ENCODE measurements at places on chromosomes 7 and 10. TPM values are rescaled to one million over a fixed set of nuclear protein-coding genes. Genes with fewer than 3 reads are reported as not detected.

CPA2 gene
- not detected for total RNA-seq

DNA sequence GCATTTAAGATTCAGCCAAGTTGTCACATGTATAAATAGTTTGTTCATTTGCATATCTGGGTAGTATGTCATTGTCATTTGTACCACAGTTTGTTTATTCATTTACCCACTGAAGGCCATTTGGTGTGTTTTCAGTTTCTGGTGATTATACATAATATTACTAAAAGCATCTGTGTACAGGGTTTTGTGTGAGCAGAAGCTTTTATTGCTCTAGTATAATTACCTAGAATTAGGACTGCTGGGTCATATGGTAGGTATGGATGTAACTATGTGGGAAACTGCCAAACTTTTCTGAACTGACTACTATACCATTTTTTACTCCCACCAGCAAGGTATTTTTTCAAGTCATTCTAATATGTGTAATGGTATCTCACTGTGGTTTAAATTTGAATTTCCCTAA is 584.0 kb upstream of the GHITM start:
- DNase-seq: no peak

DNA sequence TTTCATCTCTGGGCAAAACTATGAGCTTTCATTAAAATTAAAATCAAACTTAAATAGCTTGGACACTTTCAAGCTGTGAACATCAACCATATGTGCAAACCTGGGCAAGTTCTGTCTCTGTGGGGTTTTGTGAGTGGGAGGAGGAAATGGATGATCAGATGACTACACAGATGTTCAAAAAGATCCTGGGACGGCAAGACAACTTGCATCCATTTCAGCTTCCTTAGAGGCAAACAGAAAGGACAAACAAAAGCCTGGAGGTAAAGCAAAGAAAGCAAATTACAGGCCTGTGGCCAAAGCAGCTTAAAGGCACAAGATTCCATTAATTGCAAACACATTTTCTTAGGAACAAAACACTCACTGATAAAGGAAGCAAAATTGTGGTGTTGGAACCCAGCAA is 222.2 kb downstream of the NEBL start:
- no peak for DNase-seq

DNA sequence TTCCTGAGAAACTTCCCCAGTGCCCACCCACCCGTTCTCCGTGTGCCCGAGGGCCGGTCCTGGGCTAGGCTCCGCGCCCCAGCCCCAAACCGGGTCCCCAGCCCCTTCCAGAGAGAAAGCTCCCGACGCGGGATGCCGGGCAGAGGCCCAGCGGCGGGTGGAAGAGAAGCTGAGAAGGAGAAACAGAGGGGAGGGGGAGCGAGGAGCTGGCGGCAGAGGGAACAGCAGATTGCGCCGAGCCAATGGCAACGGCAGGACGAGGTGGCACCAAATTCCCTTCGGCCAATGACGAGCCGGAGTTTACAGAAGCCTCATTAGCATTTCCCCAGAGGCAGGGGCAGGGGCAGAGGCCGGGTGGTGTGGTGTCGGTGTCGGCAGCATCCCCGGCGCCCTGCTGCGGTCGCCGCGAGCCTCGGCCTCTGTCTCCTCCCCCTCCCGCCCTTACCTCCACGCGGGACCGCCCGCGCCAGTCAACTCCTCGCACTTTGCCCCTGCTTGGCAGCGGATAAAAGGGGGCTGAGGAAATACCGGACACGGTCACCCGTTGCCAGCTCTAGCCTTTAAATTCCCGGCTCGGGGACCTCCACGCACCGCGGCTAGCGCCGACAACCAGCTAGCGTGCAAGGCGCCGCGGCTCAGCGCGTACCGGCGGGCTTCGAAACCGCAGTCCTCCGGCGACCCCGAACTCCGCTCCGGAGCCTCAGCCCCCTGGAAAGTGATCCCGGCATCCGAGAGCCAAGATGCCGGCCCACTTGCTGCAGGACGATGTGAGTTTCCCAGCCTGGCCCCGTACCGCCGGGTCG is at the start of gene SCD:
SCD (plus strand) TSS at position 469 of the 803 bp plus-strand sequence; CDS start at position 741, 272 bp downstream.
- DNase-seq: peak; percentile 95

CYP2C19 gene
- not detected for total RNA-seq

DNA sequence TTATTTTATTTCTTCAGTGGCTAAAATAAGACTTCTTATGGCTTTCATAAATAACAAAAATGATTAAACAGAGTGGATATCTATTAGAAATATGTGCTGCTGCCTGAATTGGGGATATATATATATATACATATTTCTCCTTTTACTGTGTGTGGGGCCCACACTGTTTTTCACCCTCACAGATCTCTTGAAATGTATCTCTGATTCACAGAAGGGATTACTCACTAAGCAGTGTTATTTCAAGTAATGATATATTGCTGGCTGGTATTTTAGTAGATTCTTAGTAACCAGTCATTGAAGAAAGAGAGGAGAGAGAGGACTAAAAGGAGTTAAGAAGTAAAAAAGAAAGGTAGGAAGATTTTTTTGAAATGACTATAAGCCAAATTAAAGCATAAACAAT is 308.6 kb upstream of the NRP1 start:
- DNase-seq: no peak

DNA sequence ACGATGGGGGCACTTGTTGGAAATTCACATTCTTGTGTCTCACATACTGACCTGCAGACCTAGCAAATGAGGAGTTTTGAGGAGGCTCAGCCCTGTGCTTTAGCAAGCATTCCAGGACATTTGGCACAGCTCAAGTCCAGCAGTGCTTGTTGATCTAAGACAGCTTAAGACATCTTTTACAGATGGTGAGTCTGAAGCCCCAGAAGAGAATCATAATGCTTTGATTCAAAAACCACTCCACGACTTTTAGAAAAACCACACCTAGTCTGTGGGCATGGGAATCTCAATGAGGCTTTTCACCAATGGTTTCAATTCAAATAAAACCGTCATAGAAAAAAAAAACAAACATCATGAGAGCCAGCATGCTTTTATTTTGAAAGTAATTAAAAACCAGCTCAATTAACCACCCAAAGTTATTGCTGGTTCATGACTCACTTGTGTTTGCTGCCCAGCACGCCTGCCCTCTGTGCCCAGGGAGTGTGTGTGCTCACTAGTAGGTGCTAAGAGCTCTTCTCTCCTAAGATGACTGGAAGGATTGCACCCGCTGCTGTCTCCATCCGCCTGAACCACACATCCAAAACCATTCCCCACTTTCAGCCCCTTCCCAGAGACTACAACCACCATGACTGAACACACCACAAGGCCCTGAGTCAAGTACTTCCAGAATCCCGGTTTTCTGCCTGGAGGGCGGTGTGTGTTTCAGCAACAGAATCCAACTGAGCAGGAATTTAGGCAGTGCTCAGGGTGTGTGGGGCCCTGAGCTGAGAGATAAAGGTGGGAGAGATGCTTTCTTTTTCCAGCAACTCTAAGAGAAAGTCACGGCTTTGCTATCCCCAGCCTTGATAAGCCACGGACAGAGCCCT is 130.2 kb upstream of the ADAM12 start:
- no peak for DNase-seq

GRCh38 chr7:70665997-70666396 is 465.9 kb upstream of the GALNT17 start:
- DNase-seq: no peak

COL26A1 gene
- total RNA-seq: not detected

GRCh38 chr7:82430500-82431465 is 12.8 kb downstream of the CACNA2D1 start:
- DNase-seq: no peak

DNA sequence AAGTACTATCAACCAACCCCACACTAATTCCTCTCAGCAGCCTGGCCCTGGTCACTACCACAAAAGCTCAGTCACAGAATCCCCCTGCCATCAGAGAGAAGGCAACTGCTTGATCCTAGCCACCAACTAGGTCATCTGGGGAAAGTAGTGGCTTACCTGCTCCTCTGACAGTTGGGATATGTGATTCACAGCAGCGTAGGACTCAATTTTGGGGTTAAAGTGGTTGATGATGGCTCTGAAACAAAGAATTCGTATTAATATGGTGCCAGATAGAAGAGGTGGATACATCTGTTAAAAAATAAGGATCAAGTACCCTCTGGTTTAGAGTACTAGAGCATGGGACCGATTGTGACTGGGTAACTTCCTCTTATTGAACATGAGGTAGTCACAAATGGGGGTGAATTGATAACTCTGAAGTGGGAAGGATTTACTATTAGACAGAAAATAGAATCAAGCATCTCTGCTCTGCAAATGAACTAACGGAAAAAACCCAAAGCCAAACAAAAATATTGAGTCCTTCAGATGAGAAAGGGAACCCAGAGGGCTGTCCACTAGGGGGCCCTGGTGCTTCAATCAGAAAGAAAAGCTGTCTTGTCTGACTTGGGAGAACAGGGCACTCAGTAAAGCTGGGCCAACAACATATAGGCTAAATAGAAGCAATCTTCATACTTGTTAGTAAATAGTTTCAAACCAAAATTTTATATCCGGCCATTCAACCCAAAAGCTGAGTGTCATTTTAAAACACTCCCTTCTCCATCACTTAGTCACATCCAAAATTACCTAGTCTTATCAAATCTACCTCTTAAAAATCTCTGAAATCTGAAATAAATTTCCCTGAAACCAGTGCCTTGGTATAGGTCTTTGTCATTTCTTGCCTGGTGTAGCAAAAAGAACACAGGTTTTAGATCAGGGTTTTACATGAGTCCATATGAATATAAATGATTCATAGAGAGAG is 45.9 kb upstream of the KCNIP2 start:
- peak; percentile 82 for DNase-seq

DNA sequence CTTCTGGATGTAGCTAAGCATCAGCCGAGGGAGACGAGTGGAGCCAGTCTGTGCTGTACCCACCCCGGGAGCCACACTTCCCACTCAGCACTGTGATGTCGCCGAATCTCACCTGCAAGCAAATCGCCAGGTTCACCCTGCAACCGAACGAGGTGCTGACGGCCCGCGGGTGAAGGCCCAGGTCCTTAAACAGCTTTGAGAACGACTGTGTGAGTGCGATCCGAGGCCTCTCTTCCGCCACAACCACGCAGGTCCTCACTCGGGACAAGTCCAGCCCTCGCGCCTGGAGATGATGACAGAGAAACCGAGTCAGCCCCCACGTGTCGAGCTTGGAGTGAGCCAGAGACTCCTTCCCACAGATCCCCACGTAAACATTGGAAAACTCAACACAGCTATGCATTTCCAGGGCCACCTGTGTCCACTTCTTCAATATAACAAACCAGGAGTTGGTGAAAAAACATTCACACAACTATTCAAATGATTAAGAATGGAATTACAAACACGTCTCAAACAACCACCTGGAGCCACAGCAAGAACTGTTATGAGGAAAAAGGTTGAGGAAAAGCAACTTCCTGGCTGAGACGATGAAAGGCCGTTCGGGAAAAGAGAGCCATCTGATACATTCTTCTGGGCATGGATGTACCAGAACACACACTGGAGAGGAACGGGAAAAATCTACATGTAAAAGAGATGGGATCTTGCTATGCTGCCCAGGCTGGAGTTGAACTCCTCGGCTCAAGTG is 191.8 kb downstream of the ZMYND11 start:
- no peak for DNase-seq

GRCh38 chr7:130734815-130735716 is 1.1 kb upstream of the KLF14 start:
- DNase-seq: no peak

- no peak for DNase-seq
Observed at GRCh38 chr10:12631216-12631615, 281.9 kb downstream of the CAMK1D start.

GRCh38 chr10:109282510-109282909 is 640.8 kb downstream of the XPNPEP1 start:
- no peak for DNase-seq

GHRHR gene
- not detected for total RNA-seq

AOC1 gene
- total RNA-seq: not detected

Measured in activated CD8-positive, alpha-beta T cell treated with anti-CD3 and anti-CD28 coated beads, Interleukin-2, amount 10 ng/mL, durations not matched to agents 7 days and 5 days (primary cell).